ENCODE measurements at places on chromosomes 6 and 20.

GRCh38 chr6:40308533-40309306 is 278.4 kb downstream of the LRFN2 start:
- peak; percentile 1 for DNase-seq

GRCh38 chr20:37901240-37901639 is 1.7 kb upstream of the VSTM2L start:
- no peak for DNase-seq

DNA sequence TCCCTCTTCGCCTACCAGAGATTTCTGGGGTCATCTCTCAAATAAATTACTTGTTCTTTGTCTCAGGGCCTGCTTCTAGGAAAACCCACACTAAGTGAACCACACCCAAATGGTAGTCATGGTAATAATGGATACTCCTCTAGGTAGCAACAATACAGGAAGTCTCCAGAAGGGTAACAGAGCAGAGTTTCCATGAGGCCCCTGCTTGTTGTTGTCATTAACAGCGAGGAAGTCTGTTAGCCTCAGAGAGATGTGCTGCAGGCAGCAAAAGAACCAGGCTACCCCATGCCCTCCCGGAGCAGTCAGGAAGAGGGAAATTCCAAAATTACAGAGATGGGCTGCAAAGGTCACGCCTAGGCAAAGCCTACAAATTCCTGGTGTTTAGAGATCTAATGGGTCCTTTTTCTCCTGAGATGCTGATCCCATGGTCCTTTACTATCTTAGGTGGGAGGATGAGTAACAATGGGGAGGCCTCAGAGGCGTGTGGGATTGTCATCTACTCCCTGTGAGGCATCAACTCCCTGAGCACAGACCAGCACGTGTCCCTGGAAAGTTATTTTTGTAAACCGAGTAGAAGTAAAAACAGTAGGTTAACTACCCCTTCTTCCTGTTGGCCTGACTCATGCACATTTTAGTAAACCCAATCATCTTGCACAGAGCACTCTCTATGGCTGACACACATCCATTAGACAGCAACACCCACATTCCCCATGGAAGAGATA is 10.1 kb downstream of the ISM1 start:
- no peak for DNase-seq

DNA sequence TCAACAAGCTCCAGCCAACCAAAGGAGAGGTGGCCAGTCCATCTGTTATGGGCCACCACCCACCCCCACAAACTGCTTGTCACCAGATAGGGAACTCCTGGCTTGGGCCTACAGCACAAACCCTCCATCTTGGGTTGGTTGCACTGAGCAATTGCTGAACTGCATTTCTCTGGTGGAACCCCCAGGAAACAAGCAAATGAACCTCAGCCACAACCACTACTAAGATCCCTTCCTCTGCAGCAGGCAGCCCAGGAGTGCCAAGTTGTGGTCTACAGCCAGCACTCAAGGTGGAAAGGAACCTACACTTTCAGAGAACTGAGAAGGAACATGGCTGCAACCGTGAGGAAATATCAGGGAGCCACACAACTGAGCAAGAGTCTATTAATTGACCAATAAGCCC is 171.6 kb downstream of the TMEM200A start:
- DNase-seq: no peak

- DNase-seq: no peak
These were observed 403.6 kb upstream of the GJE1 start for GRCh38 chr6:141729146-141729545.

DNA sequence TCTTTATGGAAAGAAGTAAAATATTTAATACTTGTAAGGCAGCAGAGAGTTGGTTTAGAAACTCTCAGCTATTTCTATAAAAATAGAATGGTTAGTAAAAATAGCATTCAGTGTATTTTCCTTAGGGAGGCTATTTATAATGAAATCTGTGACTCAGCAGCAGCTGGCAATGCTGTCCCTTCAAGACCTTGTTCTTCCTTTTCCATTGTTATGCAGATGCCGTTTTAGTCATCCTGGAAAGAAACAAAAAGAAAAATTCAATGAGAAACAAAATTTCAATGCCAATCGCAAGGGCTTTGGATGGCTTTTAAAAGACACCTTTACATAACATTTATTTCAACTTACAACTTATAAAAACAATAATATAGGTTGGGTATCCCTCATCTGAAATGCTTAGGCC is 17.5 kb downstream of the MPC1 start:
- DNase-seq: no peak

DNA sequence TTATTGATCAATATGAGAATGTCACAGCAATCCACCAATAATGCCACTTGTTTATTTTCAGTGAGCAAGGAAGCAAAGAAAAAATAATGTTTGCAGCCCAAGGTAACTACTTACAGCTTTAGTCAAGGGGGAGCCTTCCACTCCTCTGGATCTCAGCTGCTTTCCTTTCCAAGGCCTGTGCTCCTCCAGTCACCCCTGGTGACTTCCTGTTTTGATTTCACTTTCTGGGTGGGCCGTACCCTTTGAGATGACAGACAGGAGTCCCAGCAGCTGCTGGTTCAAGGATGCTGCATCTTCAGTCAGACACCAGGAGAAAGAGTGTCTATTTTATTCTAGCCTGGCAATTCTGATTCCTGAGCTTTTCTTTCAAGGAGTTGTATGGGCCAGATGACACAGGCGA is 5.6 kb upstream of the VNN2 start:
- DNase-seq: no peak

GRCh38 chr6:72861935-72862432 is 240.1 kb downstream of the KCNQ5 start:
- DNase-seq: no peak

DNA sequence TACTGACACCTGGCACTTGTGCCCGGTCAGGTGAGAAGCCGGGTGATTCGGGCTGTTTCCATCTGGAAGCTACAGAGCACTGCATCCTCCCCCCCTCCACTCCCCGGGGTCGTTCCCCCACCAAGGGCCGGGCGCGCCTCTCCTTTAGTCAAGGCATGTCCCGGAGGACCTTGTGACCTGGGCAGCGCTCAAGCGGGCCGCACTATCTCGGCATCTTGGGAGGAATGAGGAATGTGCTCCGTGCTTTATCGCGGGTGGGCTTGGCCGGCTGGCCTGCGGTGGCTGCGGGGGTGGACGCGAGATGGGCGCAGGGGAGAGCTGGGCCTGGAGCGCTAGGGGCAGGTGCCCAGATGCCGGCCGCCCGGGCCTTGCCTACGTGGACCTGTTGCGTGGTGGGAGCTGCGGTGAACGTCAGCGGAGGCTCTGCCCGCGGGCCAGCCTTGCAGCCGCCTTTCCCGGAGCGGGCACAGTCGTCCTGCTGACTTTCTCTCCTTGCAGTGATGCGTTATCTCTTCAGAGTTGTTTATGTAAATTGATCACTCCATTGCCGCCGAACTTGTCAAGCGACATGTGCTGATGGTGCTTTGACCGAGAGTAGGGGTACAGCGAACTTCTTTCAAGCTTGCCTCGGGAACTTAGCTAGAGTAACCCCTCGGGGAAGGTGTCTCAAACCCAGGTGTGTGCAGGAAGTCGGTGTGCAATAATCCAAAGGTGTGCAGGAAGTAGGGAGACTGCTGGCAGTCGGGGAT is 1.1 kb downstream of the LRRC1 start:
- DNase-seq: no peak

DNA sequence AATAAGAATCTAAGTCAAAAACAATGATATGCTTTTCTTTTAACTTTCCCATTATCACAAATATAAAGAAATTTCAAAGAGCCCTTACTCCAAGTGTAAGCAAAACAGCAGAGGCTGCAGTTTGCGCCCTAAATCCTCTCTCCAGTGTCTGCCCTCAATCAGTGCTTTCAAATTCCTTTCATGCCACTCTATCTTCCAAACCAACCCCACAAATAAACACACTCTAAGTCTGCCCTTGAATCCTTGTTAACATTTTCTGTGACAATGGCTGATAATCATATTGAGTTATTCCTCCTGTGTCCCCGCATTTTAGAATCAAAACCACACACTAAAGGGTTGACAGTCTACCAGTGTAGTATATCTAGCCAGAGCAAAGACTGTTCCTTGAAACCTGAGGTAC is 317.9 kb upstream of the MARCKS start:
- DNase-seq: no peak

GRCh38 chr6:28953039-28953584 is 29.3 kb upstream of the TRIM27 start:
- no peak for DNase-seq

DNA sequence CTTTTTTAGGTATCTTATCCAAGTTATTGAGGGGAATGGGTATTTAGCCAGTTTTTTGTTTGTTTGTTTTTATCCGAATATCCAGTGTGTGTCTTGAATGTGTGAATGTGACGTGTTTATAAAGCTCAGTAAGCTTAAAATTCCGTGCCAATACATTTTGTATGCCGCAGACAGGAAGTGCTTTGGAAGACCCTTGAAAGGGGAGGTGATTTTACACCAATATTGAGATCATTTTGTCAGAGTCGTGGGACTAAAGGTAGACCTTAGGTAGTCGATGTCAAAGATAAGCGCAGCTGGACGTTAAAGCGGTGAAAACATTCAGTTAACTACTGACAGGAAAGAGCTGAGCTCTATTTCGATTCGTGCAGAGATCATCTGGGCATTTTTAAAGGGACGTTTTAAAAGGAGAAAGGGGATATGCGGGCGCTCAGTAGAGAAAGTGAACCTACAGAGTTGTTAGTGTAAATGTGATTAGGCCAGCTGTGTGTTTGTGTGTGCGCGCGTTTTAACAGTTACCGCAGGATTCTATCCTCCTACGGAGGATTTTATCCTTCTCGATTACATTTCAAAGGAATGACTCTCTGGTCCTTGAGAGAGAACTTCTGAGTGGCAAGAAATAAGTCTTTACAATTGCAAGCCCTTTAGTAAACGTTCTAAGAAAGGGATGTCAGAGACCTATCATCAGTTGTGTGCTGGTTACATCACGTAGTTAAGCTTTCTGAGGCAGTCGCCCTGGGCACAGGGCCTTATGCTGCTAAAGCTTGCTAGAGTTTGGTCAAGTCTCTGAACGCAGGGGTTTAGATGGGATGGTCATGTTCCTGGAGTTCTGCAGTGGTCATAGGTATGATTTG is 625 bp upstream of the ECHDC1 start:
- DNase-seq: no peak

DNA sequence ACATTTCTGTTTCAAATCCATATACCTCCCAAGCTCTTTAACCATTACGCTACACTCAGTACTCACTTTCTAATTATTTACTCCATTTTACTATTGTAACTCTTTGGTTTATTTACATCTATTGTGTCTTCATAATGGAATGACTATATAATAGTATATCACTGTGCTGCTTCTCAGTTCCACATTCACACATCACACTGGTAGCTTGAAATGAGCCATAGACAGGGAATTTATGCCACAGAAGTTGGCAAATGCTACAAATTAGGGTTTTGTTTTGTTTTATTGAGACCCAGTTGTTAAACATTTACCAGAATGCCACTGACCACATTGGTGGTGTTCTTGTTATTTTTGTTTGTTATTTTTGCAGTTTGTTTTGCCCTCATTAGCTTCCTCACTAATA is 213.9 kb downstream of the KCNQ5 start:
- DNase-seq: no peak

All from fibroblast of the conjunctiva (primary cell).